CD4-positive, alpha-beta T cell treated with Interleukin-4 for 1 hour (primary cell): ENCODE measurements at places on chromosomes 1 and 21.

- no peak for DNase-seq
Observed at GRCh38 chr1:37901893-37902225, 42.5 kb upstream of the MTF1 start.

GRCh38 chr1:114718661-114719423 lies 2.3 kb upstream of the NRAS start:
- no peak for DNase-seq

- no peak for DNase-seq
Observed at GRCh38 chr1:203555511-203556046, 61.6 kb downstream of the OPTC start.

GRCh38 chr1:219298571-219299148 lies 125.0 kb downstream of the LYPLAL1 start:
- no peak for DNase-seq

DNA sequence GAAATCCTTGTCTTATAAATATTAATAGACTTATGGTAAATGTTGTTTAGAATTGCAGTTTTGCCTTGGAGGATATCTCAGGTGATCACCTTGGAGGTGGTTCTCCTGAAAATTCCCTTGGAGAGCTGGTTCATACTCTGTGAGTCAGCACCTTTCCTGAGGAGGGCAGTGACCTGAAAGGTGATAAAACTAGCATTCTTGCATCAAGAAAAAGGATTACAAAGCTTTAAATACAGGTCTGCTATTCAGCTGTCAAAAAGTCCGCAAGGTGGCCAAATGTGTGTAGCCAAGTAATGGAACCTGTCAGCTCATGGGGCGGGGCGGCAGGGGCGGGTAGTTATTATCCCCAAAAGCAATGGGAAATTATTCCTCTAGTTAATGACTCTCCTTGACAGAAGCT lies 52.8 kb upstream of the EDARADD start:
- DNase-seq: no peak

GRCh38 chr1:183139281-183139942 lies 46.7 kb upstream of the LAMC2 start:
- no peak for DNase-seq

- DNase-seq: peak; percentile 71
Observed at GRCh38 chr1:151156515-151156819, at the start of gene TNFAIP8L2. Gene TNFAIP8L2 (plus strand): TSS chr1:151156649. CDS start chr1:151158698, 2,049 bp downstream.

- no peak for DNase-seq
Observed at GRCh38 chr1:17654519-17654918, 100.6 kb upstream of the ACTL8 start.

DNA sequence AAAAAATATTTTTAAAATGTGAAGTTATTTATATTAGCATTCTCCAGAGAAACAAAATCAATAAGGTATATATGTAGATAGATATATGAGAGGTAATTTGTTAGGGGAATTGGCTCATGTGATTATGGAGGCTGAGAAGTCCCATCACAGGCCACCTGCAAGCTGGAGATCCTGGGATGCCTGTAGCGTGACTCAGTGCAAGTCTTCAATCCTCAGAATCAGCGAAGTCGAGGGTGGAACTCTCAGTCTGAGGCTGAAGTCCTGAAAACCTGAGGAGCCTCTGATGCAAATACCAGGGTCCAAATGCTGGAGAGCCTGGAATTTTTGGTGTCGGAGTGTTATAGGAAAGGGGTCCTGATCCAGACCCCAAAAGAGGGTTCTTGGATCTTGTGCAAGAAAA lies 658.5 kb downstream of the USP25 start:
- no peak for DNase-seq
